ENCODE measurements at places on chromosomes 1 and 21.

DNA sequence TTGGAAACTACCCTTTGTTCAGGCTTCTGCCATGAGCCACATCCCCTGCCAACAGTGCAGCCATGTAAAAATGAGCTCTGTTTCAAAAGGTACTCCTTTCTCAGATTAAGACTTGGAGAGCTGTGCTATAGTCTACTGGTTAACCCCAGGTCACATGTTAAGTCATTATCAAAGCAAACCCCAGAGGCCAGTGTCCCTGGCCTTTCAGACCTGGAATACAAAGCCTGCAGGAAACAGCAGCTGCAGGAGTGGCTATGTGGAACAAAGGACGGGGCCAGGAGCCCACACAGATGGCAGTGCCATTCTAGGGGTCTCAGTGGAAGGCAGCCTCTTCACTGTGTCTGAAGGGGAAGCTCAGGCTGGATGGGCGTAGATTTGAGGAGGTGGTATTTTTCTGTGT, 6.7 kb downstream of the ZNF496 start:
- no peak for DNase-seq

DNA sequence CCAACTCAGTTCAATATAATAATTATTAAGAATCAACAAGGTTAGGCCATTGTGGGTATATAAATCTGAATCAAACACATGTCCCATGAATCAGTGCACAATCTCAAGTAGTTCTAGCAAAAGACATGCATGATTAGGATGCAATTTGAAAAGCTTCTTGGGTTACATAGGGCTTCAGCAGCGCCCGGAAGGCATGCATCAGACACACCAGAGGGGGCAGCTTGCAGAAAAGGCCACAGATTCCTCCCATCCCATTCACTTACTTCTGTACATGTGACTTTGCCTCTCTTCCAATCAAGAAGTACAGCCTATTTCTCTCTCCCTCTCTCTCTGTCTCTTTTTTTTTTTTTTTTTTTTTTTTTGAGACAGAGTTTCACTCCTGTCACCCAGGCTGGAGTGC, 91.8 kb downstream of the KCNN3 start:
- no peak for DNase-seq

- no peak for DNase-seq
Measured at GRCh38 chr1:193629875-193630274, 443.5 kb upstream of the B3GALT2 start.

GRCh38 chr1:19006000-19006399, 49.5 kb upstream of the IFFO2 start:
- DNase-seq: no peak

GRCh38 chr1:175498002-175498401, 245.4 kb downstream of the TNR start:
- DNase-seq: no peak

DNA sequence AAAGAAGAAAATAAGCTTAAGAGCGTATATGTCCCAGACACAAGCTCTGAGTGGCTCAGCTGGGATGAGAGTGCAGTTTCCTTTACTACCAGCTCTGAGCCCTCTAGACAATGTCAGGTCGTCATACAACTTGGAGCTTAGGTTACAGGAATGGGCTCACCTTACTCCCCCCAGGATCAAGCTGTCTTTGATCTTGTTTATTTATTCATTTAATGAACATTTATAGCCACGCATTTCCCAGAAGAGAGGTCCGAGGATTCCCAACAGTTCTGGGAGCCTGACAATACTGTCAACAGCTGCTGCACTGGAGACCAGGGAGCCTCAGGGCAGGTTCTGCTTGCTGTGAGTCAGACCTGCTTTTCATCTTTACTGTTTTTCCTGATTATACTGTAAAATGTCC, 378.9 kb downstream of the PLPP3 start:
- no peak for DNase-seq

DNA sequence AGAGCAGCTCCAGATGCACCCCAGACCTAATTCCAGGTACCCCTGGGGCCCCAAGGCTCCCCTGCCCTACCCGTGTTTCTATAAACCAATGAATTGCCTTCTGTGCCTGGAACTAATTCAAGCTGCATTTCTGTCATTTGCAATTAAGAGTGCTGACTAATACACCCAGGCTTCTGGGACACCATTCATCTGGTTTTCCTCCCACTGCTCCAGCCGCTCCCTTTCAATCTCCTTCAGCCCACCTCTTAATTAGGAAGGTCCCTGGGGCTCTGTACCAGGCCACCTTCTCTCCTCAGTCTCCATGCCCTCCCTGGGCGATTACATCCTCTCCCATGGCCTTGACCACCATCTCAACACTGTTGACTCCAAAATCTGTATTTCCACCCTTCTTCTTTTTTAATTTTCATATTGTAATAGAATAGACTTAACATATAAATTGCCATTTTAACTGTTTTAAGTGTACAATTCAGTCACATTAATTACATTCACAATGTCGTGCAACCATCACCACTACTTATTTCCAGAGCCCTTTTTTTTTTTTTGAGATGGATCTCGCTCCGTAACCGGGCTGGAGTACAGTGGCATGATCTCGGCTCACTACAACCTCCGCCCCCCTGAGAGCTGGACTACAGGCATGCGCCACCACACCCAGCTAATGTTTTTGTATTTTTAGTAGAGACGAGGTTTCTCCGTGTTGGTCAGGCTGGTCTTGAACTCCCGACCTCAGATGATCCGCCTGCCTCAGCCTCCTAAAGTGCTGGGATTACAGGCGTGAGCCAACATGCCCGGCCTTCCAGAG, 9.2 kb upstream of the GJB3 start:
- DNase-seq: no peak

GRCh38 chr1:173365341-173365740, 111.8 kb upstream of the PRDX6 start:
- DNase-seq: no peak

GRCh38 chr1:7289694-7290093, 481.4 kb upstream of the VAMP3 start:
- DNase-seq: no peak

GRCh38 chr1:8816264-8816663, 1.2 kb downstream of the RERE start:
- DNase-seq: no peak

DNA sequence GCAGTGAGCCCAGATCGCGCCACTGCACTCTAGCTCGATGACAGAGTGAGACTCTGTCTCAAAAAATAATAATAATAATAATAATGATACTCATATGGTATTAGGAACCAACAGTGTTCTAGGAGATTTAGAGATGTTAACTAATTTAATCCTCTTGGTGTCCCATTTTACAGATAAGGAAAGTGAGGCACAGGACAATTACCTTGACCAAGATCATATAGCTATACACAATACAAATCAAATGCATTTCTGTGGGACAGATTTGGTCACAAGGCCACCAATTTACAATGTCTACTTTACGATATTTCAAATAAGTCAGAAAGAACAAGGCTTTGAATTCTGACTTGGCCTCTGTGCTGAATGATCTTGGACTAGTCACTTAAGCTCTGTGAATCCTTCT, 2.2 kb upstream of the ZMYM4 start:
- DNase-seq: no peak

DNA sequence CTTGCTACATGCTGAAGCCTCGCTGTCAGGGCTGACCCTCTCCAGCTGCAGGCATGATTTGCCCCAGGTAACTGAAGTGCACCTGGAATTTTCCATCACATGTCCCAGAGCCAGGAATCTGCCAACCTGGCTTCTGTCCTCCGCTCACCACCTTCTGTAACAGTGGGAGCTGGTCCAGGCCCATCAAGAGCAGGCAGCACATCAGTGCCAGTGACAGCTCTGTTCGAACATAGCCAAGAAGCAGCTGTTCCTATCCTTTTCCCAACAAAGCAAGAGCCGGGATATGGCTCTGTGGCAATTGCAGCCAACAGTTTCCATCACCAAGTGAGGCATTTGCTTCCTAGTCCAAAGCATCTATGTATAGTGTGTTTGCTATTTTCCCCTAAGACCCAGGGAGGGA, 42.2 kb upstream of the KANK4 start:
- DNase-seq: no peak

DNA sequence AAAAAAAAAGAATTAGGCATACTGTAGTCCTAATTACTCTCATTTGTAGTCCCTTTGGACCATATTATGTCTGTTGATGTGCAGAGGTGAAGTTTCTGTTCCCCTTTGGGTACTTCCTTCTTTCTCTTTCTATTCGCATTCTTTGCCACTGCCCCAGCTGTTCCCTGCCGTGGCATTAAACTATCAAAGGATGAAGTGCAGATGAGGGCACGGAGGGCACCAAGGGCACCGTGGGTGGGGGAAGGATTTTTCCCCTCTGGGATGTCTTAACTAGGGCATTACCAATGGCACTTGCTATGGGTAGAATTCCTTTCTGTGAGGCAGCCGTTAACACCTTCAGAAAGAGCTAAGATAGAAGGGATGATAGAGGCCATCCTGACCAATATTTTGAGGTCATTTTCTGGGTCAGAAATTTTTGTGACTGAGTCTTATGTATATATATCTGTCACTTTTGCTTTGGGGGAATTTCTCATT, 4.9 kb upstream of the MAPKAPK2 start:
- DNase-seq: no peak

DNA sequence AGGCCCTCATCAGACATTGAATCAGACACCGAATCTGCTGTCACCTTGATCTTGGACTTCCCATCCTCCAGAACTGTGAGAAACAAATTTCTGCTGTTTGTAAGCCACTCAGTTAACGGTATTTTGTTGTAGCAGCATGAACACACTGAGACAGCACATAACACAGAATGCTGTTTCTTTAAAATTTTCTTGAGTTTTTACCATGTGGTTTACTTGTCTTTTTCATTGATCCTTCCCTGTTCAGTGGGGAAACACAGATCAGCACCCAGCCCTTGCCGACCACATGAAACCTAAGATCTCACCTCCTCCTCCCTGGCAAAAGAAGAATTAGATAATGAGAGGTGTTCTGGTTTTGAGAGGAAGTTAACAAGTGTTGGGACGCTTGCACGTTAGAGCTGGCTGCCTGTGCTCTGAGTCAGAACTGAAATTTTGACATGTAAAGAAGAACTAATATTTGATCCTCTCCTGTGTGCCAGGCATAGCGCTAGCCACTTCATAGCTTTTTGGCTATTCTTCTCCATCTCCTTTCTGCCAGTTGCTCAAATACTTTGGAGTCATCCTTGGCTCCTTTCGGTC, 179.6 kb downstream of the DHRS3 start:
- peak; percentile 9 for DNase-seq
